Diencephalon (tissue), 1 donor: ENCODE measurements at places on chromosomes 2 and 18. TPM values are rescaled to one million over a fixed set of nuclear protein-coding genes. Genes with fewer than 3 reads are reported as not detected.

Gene TANK
- total RNA-seq: 63.4 TPM

Gene CNGA3
- total RNA-seq: 6.0 TPM

Gene HOXD1
- not detected for total RNA-seq

Gene CGREF1
- 28.8 TPM for total RNA-seq

Gene C2orf78
- not detected for total RNA-seq

Gene OSBPL6
- 14.1 TPM for total RNA-seq

Gene DCDC2C
- total RNA-seq: 0.69 TPM

Gene CNTNAP5
- 66.2 TPM for total RNA-seq

Gene BOLA3
- total RNA-seq: 45.2 TPM

Gene TSN
- total RNA-seq: 73.4 TPM

Gene TDRD15
- under 0.01 TPM for total RNA-seq

Gene GPR55
- not detected for total RNA-seq

Gene ANKRD29
- 11.3 TPM for total RNA-seq

Gene CASP8
- 3.2 TPM for total RNA-seq

Gene SS18
- 61.1 TPM for total RNA-seq

Gene CAPN13
- 0.23 TPM for total RNA-seq

Gene USP34
- total RNA-seq: 196 TPM

Gene CAPN14
- total RNA-seq: 0.69 TPM

Gene SEC11C
- total RNA-seq: 95.7 TPM

Gene RAB27B
- total RNA-seq: 118 TPM

Gene DES
- total RNA-seq: 1.4 TPM

Gene PLCD4
- total RNA-seq: 1.4 TPM

Gene HDHD2
- total RNA-seq: 44.5 TPM

Gene KIAA2012
- 2.5 TPM for total RNA-seq

Gene HJURP
- 4.4 TPM for total RNA-seq

Gene OTOS
- total RNA-seq: not detected

Gene BOK
- total RNA-seq: 35.1 TPM

Gene DPP10
- total RNA-seq: 97.8 TPM

Gene TXNDC2
- total RNA-seq: not detected

Gene FSHR
- 0.46 TPM for total RNA-seq

Gene REG3G
- total RNA-seq: not detected

Gene VWA3B
- 2.8 TPM for total RNA-seq

Gene NYAP2
- total RNA-seq: 16.1 TPM

Gene ADGRF3
- not detected for total RNA-seq

Gene TLX2
- total RNA-seq: not detected

Gene DNAJC5G
- 0.23 TPM for total RNA-seq

Gene OR6B2
- total RNA-seq: not detected

Gene MALT1
- 24.2 TPM for total RNA-seq

Gene NT5C1B
- total RNA-seq: not detected

Gene GPR35
- total RNA-seq: 0.46 TPM

Gene RTP5
- 13.8 TPM for total RNA-seq

Gene FOXI3
- not detected for total RNA-seq

Gene SLC11A1
- total RNA-seq: 3.5 TPM

Gene ADRA2B
- 0.46 TPM for total RNA-seq

Gene MDH1B
- 13.4 TPM for total RNA-seq

Gene ASB18
- total RNA-seq: 1.6 TPM
